ENCODE measurements at places on chromosomes 11 and 22. TPM values are rescaled to one million over a fixed set of nuclear protein-coding genes. Genes with fewer than 3 reads are reported as not detected.

DNA sequence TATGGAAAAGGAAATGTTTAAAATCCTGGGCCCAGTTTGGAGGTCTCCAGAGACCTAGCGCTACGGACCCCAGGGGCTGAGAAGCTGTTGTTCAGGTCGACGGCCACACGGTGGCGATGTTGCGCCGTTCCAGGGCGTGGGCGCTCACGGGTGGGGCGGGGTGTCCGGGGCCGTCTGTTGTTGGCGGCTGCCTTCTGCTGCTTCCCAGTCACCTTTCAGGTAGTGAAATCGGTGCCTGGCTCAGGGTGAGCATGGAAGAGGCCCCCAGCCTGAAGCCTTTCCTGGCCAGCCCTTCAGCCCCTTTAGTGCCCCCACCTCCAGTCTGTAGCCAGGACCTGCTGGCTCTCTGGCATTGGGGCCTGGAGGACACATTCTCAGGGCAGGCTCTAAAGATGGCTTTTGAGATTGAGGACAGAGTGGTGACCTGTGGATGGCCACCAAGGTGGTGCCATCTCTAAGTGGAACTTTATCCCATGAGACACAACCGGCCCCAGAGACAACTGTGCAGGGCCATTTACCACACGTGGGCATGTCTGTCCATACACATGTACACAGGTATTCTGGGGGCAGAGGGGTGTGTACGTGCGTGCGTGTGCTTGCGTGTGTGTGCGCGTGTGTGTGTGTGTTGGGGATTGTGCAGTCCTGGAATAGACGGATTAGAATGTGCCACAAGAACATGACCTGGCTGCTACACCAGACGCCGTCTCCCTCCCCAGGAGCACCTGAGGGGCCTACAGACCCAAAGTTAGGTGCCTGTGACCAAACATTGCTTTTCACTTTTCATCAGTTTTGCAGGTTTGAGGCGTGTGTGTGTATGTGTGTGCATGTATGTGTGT is 53.8 kb downstream of the ST14 start:
- DNase-seq = peak; percentile 26

GRCh38 chr11:69238573-69239351 is 55.2 kb upstream of the MYEOV start:
- DNase-seq = no peak

Gene GPHA2
- not detected for total RNA-seq

Gene MS4A3
- total RNA-seq = not detected

GRCh38 chr22:44529827-44530523 is 31.9 kb upstream of the RTL6 start:
- DNase-seq = no peak

Gene GSTT2
- not detected for total RNA-seq

Gene LRRN4CL
- 0.02 TPM for total RNA-seq

Gene MMP7
- total RNA-seq = 0.12 TPM

DNA sequence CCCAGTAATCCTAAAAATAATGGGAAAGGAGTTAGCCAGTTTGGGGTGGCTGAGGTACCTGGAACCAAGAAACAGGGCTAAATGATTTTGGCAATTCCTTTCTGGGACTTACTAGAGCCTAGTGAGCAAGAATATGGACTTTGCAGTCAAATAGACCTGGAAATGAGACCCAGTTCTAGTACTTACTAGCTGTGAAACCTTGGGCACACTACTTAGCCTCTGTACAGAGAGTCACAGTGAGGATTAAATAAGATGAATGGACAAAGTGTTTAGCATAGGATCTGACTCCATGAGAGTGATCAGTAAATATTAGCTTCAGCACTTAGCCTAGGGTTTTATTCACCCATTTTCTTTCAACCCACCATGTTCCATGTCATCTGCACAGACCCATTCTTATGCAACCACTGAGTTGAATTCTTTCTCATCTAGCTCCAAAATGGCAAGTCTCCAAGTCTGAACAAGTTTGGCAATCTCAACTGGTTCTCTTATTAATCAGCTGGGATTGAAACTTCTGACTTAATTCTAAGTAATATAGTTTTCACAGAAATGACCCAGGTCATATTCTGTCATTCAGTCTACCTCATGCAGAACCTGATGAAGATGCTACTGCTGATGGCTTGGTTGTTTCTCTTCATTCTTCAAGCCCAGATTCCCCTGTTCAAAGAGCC is 15.0 kb upstream of the SORL1 start:
- no peak for DNase-seq

Gene SNX19
- total RNA-seq = 28.7 TPM

- no peak for DNase-seq
These were observed 79.8 kb downstream of the KCNQ1 start for GRCh38 chr11:2524446-2525165.

GRCh38 chr11:68211546-68211945 is 1.6 kb downstream of the KMT5B start:
- DNase-seq = no peak

- no peak for DNase-seq
These were observed 56.2 kb upstream of the SC5D start for GRCh38 chr11:121236115-121237001.

GRCh38 chr11:8094656-8095055 is 13.6 kb downstream of the TUB start:
- no peak for DNase-seq

Gene TNNI2
- not detected for total RNA-seq

- no peak for DNase-seq
These were observed 10.3 kb downstream of the CBX7 start for GRCh38 chr22:39142088-39142680.

DNA sequence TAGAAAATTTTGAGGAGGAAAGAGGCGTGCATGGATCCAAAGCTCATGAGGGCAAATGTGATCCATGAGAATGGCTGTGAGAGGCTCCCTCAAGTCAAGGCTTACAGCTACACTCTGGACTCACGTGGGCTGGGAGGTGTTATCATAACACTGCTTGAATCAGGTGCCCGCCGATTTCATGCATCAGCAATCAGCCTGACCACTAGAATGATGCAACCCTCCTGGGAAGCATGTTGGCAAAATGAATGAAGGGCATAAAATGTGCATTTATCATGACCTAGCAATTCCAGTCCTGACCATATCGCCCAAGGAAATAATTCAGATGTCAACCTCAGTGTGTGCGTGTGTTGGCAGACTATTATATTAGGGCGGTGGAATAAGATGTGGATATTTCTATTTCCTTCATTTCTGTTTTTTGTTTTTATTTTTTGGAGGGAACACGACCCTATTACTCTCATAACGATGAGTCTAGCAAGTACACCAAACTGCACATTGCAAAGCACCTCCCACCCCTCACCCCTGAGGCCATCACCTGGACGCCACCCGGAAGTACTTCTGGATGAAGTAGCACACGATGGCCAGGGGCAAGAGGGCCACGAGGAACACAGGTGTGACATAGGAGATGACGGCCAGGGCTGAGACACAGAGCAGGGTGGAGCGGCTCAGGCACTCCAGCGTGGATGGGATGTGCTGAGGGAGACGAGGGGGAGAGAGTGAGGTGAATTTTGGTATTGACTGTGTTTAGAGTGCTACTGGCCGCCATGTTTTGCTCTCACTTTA is 15.7 kb upstream of the KCNJ11 start:
- DNase-seq = no peak

- DNase-seq = no peak
These were observed 57.9 kb downstream of the PKNOX2 start for GRCh38 chr11:125222494-125222893.

GRCh38 chr11:13338019-13338426 is 60.4 kb downstream of the BMAL1 start:
- DNase-seq = peak; percentile 58

Gene NRXN2
- total RNA-seq = not detected

DNA sequence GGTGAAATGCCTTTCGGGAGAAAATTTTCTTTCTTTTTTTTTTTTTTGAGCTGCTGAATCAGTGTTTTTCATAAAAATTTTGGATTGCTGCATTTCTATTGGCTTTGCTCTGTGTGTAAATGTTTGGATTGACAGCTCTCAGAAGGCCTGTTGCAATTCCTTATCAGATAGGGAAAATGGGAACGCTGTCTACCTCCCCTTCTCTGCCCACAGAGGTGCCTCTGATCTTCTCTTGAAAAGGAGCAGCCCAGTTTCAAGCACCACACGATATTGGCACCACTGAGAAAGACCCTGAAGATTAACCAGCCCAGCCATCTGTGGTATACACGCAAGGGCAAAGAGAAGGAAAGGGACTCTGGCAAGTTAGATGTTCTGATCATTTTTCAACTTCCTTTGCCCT is 1272.2 kb downstream of the LRRC4C start:
- no peak for DNase-seq

GRCh38 chr22:27749597-27750225 is 51.8 kb downstream of the MN1 start:
- no peak for DNase-seq

- DNase-seq = no peak
These were observed 19.3 kb upstream of the ST3GAL4 start for GRCh38 chr11:126336138-126336541.

DNA sequence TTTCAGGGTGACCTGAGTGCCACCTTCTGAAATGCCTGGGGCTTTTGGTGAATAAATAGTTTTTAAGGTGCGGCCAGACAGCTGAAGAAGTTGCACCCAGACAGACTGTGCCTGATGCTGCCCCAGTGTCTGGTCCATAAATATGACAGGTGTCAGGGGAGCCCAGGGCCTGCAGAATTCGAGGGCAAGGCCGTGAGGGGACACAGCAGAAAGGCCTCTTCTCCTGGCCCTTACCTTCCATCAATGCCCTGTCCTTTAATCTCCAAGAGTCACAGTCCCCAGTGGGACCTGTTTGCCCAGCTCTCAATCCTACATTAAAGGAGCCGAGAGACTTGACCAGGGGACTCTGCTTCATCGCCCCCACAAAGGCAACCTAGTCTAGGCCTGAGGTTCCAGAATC is 45.7 kb downstream of the NAT10 start:
- no peak for DNase-seq

DNA sequence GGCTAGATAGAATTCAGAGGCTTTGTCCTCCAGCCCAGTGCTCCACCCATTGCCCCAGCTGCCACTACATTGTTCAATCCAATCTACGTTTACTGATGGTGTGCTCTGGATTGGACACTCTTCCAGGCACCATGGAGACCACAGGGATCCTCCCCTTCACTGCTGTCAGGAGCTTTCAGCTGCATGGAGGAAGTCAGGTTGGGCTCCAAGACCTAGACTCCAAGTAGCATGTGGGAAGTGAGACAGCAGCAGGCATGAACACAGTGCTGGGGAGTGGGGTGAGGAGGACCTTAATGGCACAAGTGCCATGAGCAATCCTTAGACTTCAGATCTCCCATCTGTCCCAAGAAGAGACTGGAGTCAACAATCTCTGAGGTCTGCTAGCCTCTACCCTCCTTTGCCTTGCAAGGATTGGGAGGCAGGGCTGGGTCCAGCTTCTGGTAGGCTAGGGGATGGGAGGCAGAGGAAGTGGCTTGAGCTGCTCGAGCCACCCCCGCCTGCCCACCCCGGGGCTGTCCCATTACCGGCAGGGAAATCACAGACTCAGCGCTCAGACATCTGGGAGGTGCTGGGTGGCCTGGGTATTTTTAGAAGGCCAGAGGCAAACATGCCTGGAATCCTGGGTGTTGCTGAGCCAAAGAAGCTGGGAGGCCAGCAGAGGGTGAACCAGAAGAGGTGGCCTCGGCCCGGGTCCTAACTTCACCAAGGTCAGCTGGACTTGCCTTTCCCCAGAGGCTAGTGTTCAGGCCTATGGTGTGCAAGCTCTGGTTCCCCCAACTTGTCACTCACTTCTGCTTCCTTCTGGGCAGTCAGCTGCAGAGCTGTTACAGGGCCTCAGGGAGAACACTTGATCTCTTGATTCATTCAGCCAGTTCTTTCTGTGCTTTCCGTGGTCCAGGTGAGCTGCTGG is 15.2 kb upstream of the FCHSD2 start:
- no peak for DNase-seq

GRCh38 chr11:96223083-96223482 is 119.9 kb downstream of the MAML2 start:
- no peak for DNase-seq

- no peak for DNase-seq
These were observed 11.6 kb downstream of the PHLDB1 start for GRCh38 chr11:118618991-118619375.

DNA sequence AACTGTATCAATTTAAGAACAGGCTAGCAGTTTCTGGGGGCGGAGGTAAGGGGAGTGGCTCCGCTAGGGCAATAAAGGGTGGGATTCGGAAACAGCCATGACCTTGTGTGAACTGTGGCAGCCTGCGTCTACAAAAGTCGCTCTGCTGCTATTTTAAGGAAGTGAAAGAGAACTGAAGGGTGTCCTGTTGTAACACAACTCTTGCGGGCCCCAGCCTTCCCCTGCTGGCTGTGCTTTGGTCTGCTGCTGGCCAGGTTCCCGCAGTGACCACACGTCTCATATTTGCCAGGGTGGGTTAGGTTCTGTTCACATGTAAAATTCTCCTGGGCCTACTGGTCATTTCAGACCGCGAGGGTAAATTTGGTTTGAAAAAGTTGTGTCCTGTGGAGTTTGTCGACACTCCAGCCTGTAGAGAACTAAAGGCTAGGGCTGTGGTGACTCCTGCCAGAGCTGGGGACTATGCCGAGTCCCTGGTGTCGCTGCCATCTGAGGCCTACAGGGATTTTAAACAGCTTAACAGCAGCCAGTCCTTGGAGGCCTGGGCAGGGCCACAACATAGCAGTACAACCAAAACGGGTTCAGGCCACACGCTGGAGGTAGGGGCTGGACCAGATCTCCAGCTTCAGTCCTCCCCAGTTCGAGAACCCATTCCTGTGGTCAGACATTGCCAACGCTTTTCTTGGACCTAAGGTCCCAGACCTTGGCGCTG is 1.1 kb upstream of the PPFIBP2 start:
- no peak for DNase-seq

DNA sequence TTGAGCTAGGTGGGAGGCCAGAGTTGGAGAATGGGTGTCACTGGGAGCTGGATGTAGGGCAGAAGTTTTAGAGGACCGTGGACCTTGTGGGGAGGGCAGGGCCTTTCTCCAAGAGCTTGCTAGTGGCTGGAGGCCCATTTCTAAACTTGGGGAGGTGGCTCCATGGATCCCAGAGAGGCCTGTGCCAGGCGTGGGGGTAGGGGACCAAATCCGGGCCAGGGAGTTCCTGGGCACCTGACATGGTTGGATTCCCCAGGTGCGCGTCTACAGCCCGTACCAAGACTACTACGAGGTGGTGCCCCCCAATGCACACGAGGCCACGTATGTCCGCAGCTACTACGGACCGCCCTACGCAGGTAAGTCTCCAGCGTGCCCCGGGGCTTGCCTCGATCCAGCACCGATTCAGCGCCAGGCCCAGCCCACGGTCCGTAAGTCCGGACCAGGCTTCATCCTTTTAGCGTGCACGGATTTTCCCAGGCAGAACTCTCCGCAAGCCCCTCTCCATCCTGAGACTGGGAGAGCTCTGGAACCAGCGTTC is 14.2 kb downstream of the PLEKHB1 start:
- DNase-seq = no peak

Gene SHANK2
- total RNA-seq = 5.3 TPM

DNA sequence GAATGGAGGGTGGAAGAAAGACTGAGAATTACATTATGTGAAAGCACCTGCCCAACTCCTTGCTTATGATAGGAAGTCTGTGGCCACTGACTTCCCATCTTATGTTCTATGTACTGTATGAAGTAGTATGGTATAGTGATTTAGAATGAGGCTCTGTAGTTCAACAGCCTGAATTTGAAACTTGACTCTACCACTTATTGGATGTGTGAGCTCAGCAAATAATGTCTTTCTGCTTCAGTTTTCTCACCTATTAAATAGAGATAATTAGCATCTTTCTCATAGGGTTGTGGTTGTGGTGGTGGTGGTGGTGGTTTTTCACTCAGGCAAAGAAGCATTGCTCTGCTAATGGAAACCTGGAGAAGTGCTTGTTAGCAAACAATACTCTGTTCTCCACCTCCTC is 121.6 kb downstream of the PAX6 start:
- DNase-seq = no peak

- no peak for DNase-seq
These were observed 44.4 kb upstream of the WNT11 start for GRCh38 chr11:76250520-76251225.

Gene CCDC89
- not detected for total RNA-seq
